ENCODE measurements at places on chromosomes 6 and 20. TPM values are rescaled to one million over a fixed set of nuclear protein-coding genes. Genes with fewer than 3 reads are reported as not detected.
A peak's percentile ranks its signal among the peaks of the same experiment; 100 is the strongest.

Gene SLC22A7
- total RNA-seq = not detected

Gene EPPIN
- not detected for total RNA-seq

Gene LPA
- total RNA-seq = 0.15 TPM

Gene C2
- total RNA-seq = 0.86 TPM

Gene CYP39A1
- total RNA-seq = 0.59 TPM

Gene C6orf52
- 2.3 TPM for total RNA-seq

Gene TMC2
- total RNA-seq = not detected

Gene HSF2
- 14.6 TPM for total RNA-seq

Gene HLA-DRB5
- 3.3 TPM for total RNA-seq

DNA sequence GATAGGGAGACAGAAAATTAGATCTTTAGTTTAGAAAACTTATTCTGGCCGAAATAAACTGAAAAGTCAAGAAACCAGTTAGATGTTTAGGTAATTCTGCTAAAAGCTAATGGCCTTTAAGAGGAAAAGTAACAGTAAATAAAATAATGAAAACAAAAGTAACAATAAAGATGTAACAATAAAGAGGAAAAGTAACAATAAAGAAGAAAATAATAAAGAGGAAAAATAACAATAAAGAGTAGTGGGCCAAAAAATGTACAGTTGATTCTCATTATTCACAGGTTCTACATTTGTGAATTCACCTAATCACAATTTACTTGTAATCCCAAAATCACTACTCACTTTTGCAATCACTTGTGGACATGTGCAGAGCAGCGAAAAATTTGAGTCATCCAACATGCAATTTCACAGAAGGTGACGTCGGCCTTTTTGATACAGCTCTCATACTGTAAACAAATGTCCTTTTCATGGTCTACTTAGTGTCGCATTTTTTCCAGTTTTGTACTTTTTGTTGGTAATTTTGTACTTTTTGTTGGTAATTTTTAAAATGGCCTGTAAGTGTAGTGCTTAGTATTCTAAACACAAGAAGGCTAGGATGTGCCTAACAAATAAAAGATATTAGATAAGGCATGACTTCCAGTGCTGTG lies 24.0 kb downstream of the HBS1L start:
- no peak for DNase-seq

- no peak for DNase-seq
Observed at GRCh38 chr20:52481443-52481842, 289.9 kb upstream of the ZFP64 start.

- DNase-seq = no peak
Observed at GRCh38 chr6:7006515-7007191, 101.1 kb upstream of the RREB1 start.

GRCh38 chr6:35425284-35425683 lies 26.9 kb upstream of the FANCE start:
- no peak for DNase-seq

- no peak for DNase-seq
Observed at GRCh38 chr6:70413992-70414494, 735 bp downstream of the FAM135A start.

DNA sequence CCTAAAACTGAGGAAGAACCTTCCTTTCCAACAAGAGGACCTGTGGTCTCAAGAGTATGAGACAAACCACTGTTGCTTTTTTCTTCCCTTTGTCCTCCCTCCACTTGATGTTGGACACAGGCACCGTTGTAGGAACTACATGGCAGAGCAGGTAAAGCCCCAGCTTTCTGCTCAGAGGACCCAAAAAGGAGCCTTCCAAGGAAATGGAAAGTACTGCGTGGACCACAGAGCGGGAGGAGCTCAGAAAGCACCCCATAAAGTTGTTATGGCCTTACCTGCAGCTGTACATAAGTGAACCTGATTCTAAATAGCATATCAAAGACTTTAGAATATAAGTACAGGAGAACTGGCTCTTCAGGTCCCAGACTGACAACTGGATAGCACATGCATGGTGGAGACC lies 29.4 kb downstream of the TMEM74B start:
- no peak for DNase-seq

- no peak for DNase-seq
Observed at GRCh38 chr6:144029452-144029851, 21.4 kb upstream of the PLAGL1 start.

DNA sequence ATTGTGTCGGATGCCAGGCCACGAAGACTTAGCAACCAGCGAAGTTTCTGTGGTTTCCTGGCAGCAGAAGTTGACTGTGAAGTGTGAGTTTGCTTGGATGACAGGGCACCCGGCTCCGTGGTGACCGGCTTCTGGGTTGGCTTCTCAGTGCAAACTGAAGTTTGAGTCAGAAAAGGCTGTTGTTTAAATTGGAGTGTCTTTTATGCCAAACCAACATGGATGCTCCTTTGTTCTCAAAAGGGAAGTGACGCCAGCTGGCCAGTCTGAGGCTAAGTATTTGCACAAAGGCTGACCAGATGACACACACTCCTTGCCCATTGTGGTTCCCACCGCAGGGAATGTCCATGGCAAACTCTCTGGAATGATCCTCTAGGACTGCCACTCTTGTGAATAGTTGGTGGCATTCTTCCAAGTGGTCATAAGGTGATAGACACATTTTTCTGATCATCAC lies 164.8 kb upstream of the QKI start:
- no peak for DNase-seq

DNA sequence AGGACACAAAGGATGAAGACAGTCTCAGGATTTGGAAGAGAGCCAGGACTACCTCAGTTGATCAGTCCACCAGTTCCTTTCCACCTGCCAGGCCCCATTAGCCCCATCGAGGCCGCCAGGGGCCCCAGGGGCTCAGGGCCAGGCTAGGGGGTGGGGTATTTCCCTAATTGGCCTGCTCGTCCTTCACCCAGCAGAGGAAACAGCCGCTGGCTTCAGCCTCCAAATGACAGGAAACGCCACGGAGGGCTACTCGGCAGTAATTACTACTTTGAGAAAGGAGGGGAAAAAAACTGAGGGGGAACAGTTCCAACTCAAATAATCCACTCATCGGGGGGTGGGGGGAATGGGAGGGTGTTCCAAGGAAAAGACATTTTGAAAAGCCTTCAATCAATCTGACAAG lies 42.7 kb downstream of the MAFB start:
- no peak for DNase-seq

DNA sequence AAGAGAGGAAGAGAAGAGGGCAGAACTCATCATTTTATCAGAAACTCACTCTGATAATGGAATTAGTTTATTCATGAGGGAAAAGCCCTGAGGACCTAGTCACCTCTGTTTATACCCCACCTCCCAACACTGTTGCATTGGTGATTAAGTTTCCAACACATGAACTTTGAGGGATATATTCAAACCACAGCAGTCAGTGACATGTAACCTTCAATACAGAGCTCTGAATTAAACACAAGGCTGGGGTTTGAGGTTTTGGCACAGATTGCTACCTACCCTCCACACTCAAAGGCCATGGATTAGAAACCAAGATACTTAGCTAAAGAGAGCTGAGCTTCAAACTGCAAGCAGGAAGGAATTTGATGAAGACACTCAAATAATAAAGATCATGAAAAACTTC lies 48.5 kb upstream of the MOCS1 start:
- DNase-seq = no peak

- DNase-seq = no peak
Observed at GRCh38 chr6:7914311-7914710, 3.7 kb upstream of the TXNDC5 start.

GRCh38 chr6:16200321-16200883 lies 38.0 kb upstream of the GMPR start:
- DNase-seq = no peak

- no peak for DNase-seq
Observed at GRCh38 chr6:17059022-17059421, 42.8 kb upstream of the STMND1 start.

- no peak for DNase-seq
Observed at GRCh38 chr6:113888493-113888892, 31.3 kb downstream of the MARCKS start.

DNA sequence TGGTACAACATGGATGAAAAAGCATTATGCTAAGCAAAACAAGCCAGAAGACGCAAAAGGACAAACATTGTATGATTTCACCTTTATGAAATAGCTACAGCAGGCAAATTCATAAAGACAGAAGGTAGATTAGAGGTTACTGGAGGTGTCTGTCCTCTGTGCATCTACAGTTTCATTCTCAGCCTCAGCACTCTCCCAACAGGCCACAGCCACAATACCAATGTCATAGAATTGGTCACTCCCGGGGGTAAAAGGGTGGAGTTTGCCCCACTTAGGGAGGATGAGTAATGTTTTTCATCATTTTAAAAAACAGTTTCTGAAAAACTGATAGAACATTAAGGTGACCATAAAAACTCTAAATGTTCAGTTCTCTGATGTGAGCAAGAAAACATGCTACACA lies 17.2 kb upstream of the TMX4 start:
- no peak for DNase-seq

DNA sequence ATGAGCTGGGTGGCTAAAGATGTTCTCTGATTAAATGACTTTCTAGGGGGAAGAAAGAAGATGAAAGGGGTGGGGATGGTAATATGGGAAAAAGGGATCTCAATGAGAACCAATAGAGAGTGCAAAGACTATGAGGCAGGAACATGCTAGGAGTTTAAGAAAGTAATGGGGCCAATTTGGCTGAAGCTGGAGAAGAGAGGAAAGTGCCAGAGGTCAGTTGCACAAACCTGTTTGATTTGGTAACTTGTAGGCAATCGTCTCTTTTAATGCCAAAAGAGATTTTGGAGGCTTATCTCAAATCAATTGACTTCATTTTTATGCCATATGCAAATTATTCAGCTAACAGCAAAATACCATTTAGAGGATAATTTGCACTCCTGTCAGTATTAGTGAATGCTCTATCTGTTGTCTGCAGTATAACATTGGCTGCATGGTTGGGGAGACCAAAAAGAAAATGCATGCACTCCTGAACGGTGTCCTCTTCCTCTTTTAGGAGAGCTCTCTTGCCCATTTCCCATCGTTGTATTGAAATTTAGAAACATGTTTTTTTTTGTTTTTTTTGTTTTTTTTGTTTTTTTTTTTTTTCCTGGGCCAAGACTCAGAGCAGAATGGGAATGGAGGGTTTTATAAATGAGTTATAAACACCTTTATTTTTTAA lies 193.9 kb downstream of the BTBD3 start:
- no peak for DNase-seq

DNA sequence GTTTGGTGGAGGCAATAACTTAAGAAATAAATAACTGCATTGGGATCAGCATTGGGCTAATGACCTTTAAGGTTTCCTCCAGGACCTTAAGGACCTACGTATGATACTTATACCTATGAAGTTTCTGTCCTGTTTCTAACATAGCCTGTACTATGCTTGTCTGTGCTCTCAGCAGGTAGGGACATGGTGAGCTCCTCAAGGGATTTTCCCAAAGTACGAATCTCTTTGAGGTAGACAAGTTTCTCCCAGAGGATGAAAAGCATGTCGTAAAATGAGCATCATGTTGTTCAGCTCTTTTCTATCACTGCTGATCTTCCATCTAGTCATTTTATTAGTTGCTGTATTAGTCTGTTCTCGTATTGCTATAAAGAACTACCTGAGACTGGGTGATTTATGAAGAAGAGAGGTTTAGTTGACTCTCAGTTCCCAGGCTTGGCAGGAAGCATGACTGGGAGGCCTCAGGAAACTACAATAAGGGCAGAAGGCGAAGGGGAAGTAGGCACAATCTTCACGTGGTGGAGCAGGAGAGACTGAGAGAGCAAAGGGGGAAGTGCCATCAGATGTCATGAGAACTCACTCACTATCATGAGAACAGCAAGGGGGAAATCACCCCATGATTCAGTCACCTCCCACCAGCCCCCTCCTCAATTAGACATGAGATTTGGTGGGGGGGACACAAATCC lies 77.8 kb upstream of the TGM3 start:
- DNase-seq = no peak

DNA sequence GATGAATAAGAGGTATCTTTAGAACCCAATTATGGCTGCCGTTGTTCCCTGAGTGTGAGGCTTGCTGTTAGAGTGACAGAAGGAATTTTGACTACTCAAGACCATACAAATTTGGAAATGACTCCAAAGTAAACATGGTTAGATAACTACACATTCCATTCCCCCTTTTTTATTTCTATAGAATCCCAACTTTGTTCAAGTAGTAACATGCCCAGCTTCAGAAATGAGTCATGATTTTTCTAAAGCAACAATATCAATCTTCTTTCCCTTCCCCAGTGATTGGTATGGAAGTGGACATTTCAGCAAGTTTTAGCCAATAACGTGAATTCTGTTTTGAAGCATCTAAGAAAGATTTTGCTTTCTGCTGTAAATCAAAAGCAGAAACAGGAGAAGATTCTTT lies 37.8 kb downstream of the HCRTR2 start:
- no peak for DNase-seq

DNA sequence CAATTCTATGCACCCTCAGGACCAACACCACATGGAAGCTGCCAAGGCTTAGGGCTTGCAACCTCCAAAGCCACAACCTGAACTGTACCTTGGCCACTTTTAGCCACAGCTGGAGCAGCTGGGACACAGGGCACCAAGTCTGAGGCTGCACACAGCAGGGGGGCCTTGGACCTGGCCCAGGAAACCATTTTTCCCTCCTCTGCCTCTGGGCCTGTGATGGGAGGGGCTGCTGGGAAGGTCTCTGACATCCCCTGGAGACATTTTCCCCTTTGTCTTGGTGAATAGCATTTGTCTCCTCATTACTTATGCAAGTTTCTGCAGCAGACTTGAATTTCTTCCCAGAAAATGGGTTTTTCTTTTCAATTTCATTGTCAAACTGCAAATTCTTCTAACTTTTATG lies 13.0 kb downstream of the TPBG start:
- DNase-seq = no peak

DNA sequence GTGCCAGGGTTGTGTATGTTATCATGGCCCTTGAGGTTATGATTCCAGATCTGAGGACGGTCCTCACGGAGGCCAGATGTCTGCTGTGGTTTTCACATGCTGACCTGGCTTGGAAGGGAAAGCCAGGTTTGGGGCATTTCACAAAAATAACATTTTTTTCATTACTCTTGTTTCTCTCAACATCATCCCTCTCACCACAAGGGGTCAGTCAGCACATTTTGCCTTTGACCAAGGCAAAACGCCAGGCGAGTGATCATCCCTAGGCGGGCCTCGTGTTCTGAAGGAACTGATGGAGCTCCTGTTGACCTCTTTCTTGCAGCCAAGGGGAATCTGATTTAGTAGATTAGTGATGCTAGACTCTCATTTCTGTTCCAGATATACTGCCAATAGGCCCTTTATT lies 133.5 kb downstream of the TBC1D7 start:
- peak; percentile 54 for DNase-seq

DNA sequence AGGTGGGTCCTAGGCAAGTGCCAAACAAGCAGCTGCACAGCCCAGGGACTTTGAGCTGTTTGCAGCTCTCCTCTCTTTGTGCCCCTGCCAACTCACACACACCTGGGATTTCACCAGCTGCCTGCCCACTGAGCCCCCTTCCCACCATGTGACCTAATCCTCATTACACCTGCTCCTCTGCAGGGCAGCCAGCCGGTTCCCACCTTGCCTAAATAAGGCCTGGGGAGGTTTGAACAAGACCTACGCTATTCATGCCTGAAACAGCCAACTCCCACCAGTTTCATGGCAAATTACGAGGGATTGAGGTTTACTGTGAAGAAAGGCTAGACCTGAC lies 92.6 kb upstream of the SOX4 start:
- DNase-seq = no peak

GRCh38 chr6:7996538-7997111 lies 67.6 kb downstream of the BLOC1S5 start:
- DNase-seq = no peak

- DNase-seq = no peak
Observed at GRCh38 chr6:135087803-135088202, 33.2 kb upstream of the HBS1L start.

GRCh38 chr20:33685328-33686099 lies 671 bp downstream of the E2F1 start:
- DNase-seq = peak; percentile 82

Measured in H9 (cell line).